ENCODE measurements at places on chromosomes 5 and 9.

- DNase-seq, result peak; percentile 81
These were observed 26.5 kb downstream of the OXCT1 start for GRCh38 chr5:41843456-41844370.

GRCh38 chr5:149561848-149562247, 10.6 kb upstream of the CSNK1A1 start:
- peak; percentile 58 for DNase-seq

DNA sequence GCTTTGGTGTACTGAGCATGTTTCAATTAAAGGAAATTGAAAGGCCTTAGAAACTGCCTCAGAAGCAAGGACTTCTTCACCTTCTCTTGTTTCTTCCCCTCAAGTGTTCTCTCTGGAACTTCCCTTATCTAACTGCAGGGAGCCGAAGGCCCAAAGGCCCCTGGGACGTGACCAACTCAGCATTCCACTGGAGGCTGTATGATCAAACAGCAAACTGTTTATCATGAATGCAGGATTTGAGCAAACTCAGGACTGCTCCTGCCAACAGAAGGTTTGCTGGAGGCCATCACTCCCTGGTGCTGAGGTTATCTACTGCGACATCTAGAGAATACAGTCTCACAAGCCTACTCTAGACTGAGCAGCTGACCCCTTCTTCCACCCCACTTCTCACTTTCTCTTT, 4.8 kb upstream of the CDH10 start:
- DNase-seq, result no peak

GRCh38 chr5:180990882-180991242, 2.2 kb downstream of the BTNL3 start:
- no peak for DNase-seq

- no peak for DNase-seq
These were observed 191.8 kb downstream of the MELK start for GRCh38 chr9:36764364-36765076.

DNA sequence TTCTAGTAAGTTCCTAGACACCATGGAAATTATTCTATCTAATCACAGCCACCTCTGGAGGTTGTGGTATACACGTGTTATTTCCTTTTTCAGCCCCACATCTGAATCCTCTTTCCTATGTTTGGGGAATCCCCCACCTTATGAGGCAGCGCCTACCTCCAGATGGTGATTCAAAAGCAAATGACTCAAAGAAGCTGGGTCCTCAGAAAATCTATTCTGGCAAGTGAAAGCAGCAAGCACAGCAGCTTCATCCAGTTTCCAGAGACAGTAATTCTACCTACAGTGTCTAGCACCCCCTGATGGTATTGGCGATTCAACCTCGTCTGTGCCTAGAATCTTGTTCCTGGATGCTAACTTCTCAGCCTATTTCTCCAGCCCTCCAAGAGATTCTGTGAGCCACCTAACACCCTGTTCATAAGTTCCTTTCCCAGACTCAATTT, 43.0 kb downstream of the STRBP start:
- peak; percentile 50 for DNase-seq

DNA sequence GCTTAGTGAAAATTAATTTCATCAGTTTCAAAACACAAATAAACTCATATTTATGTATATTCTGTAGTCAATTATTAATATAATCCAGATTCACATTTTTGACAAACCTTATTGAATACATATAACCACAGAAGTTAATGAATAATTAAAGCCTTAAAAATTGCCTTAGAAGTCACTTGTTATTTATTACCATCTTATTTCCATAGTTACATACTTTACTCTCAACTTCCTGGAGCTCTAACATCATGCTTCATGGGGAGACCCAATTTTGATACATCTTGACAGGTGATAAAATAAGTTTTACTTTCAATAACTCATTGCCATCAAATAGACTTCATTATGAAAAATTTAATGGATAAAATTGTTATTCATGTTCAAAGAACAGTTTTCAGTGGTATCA, 1038.7 kb downstream of the PTPRD start:
- DNase-seq, result no peak

- DNase-seq, result no peak
These were observed 25.4 kb downstream of the MEGF10 start for GRCh38 chr5:127316011-127316410.

DNA sequence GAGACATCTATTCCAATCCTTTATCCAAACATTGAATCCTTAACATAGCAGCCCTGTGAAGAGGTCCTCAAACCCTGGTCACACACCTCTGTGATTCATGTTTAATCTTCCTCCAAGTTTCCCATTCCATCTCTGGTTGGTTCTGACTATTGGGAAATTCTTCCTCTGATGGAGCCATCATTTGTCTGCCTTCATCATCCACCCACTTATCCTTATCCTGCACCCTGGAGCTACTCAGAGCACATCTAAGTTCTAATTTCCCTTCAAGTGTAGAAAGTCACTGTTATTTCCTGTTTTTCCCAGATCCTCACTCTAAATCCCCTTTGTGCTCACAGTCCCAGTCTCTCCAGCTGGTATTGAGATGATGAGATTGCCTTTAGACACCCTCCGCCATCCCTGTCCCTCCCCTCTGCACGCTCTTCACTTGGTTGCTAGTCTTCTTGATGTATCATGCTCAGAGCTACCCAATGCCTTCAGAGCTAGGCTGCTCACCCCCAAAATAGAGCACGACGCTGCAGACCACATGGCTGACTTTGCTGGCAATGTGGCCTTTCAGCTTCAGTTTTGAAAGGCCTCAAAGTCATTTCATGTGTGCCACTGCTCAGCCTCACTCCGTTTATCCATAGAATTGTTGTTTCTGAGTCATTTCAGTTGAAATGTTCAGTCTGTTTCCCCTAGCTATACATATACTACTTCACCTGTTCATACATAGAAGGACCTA, 154.3 kb downstream of the PALM2AKAP2 start:
- DNase-seq, result no peak

DNA sequence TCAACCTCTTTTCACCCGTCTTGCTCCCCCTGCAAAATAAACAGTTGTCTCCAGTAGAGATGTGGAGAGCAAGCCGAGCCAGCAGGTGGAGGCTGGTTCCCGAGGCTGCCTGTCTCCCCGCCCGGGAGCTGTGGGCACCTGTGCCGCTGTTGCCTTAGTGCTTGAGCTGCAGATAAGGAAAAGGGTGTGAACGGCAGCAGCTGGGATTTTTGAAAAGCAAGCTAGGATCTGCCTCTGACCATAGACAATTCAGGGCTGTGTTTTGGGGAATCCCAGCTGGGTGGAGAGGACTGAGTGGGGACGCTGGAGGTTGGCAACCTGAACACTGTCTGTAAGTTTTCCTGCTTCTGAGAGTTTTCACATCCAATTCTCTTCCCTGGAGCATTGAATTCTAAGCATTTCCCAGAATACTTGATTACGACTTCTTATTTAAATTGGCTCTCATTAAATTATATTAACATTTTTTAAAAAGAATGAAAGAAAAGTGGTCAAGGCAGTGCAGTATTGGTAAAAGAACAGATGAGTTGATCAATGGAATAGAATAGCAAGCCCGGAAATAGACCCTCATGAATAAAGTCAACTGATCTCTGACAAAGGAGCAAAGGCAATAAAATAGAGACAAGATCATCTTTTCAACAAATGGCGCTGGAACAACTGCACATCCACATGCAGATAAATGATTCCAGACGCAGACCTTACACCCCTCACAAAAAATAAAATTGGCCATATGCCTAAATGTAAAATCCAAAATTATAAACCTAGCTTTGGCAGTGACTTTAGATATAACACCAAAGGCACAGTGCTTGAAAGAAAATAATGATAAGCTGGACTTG, 9.7 kb downstream of the WNK2 start:
- no peak for DNase-seq

GRCh38 chr5:7728076-7728475, 122.9 kb downstream of the CFAP90 start:
- DNase-seq, result no peak

- no peak for DNase-seq
These were observed 133.7 kb downstream of the PLPPR1 start for GRCh38 chr9:101162231-101162630.
